Activated CD8-positive, alpha-beta memory T cell treated with anti-CD3 and anti-CD28 coated beads for 48 hours (primary cell): ENCODE measurements at places on chromosomes 5 and 9.

DNA sequence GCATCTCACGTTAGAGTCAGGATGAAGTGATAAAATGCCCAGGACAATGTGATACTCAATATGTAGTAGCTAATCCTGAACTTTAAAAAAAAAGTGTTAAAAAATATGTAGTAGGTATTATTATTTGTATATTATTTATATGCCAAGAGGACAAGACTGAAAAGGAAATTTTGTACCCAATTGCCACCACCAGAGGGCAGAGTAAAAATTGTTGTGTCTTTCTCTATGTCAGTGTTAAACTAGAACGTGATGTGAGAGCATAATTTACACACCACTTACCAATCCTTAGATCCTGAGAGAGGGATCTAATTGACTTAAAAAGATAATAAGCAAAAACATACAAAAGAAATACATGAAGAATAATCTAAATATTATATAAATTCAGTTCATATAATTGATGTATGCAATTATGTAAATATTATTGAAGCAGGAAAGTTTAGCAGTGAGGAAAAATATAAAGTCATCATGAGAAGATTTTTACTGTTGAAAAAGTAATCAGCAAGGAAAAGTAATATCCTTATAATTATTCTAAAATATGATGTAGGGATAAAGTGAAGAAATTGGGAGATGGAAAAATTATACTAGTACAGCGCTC lies 288.9 kb downstream of the RAB3C start:
- DNase-seq, result no peak

DNA sequence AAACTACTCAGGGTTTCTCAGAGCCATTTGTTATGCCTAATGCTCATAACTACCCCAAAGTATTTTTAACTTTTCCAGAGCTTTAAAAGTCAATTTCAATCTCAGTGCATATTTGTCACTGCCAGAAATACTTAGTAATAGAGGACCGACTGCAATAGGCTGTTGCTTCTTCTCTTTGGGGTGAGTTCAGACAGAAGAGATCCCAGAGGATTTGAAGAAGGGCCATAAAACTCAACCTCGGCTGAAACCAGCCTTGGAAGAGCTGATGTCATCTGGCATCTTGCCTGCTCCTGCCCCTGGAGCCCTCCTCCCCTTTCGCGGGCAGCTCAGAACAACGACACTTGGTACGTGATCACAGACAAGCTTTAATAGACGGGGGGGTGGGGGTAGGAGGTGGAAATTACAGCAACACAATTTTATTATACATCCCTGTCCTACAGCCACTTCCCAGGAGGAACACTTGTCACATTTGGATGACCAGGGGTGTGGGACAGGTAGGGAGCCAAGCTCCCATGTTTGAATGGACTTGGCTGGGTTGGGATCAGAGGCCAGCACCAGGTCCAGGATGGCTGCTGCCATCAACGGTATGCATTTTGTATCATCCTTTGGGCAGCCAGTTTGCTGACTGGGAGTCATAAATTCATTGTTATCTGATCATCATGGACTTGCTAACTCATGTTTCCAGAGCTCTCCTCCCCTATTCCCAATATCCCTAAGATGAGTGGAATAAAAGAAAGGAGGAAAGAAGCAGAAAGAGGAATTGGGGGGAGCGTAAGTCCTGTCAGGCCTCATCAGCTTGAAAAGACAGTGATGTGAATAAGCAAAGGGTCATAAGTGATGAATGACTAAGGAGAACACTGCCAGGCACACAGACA lies 186.6 kb upstream of the PANK3 start:
- DNase-seq, result no peak

- no peak for DNase-seq
These were observed 191.8 kb upstream of the CCNG1 start for GRCh38 chr5:163245584-163245983.

- DNase-seq, result no peak
These were observed 89.6 kb upstream of the LRRTM2 start for GRCh38 chr5:138964647-138965201.

DNA sequence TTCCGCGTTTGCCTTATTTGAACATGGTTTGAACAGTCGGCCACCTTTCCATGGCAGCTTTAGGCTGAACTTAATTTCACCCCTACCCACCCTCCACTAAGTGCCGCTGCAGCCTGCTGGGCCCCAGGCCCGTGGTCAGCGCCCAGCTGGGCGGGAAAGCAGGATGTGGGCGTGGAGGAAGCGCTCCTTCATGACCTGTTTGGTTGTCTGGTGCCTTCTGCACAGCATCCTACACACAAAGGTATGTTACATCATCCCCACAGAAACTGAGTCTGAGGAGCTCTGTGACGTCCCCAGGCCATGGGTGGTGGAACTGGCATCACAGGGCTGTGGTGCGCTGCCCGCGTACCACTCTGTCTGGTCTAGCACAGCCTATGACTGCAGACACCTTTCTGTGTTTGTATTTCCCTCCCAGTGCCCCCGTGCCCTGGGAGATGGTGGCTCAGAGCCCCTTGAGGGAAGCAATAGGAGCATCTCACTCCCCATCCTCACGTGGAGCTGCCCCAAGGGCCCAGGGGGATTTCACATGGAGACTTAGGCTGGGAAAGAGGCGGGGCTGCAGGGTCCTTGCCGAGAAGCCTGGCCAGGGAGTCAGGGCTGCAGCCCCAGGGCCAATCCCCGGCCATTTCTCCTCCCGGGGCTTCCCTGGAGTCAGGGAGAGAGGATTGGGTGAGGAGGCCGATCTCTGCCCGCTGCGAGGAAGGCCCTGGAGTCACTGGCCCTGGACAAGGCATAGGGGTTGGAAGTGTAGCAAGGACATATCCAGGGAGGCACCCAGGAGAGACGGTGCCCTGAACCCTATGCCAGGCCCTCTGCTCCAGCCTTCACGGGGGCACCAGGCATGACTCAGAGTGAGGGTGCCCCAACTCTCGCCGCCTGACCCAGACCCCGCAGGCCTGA lies 37.5 kb upstream of the SUSD3 start:
- DNase-seq, result no peak

DNA sequence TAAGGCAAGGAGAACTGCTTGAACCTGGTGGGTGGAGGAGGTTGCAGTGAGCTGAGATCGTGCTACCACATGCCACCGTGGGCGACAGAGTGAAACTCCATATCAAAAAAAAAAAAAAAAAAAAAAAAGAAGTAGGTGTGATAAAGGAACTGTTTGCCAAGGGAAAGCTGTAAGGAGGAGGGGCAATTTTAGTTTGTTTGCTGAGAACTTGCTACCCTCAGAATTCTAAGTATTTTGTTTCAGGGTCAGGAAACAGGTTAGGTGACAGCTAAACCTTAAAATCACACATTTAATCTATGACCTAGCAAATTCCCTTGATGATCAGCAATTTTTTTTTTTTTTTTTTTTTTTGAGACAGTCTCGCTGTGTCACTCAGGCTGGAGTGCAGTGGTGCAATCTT lies 7.2 kb upstream of the ARRDC3 start:
- no peak for DNase-seq

DNA sequence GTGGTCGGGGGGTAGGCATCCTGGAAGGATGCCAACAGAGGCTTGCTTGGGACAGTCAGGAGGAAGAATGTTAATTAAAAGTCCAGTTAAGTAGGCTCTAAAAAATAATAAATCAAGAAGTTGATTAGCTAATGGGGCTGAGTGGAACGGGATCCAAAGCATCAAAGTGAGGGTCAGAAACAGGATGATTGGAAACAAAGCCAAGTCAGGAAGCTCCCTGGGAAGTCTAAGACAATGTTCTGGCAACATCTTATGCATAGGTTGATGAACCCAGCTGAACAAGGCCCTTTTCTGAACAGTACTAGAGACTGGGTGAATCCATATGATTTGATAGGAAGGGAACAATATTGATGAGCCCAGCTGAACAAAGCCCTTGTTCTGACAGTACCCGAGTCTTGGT lies 50.2 kb upstream of the STARD4 start:
- no peak for DNase-seq

DNA sequence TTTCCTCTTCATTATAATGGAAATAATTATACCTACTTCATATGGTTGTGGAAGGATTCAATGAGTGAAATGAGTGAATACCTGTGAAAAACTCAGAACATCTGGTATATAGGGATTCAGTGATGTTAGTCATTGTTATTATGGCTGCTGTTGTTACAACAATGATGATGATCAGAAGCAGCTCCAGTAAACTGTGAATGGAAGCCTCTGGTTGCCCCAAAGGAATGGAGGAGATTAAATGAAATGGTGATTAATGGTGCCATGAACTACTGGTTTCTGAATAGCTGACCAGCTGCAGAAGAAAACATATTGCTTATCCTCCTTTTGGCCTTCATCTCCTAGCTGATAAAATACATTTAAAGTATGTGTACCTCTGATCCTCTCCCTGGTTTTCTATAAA lies 372.0 kb downstream of the ARHGEF28 start:
- no peak for DNase-seq

- no peak for DNase-seq
These were observed 14.4 kb downstream of the CKMT2 start for GRCh38 chr5:81247441-81247972.

- peak; percentile 78 for DNase-seq
These were observed 31.6 kb downstream of the ANXA2R start for GRCh38 chr5:43008363-43009153.

DNA sequence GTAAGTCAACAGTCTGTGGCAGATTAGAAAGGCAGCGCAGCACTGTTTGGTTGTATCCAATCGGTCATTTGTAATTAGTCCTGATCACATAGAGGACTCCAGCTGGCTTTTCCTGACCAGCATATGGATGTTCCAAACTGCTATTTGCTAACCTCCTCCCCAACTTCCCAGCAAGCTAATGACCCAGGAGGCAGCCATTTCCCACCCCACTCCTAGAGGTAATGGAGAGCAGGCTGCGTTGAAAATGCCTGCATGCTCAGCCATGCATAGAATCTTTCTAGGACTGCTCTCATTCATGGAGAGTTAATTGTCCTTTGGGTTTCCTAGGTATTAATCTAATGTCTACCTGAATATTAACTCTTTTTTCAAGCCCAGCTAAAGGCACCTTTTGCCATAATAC lies 850.6 kb upstream of the WWC1 start:
- no peak for DNase-seq

GRCh38 chr5:124870070-124870469 lies 123.6 kb upstream of the ZNF608 start:
- DNase-seq, result no peak

GRCh38 chr9:5783982-5784381 lies 48.9 kb downstream of the ERMP1 start:
- no peak for DNase-seq

DNA sequence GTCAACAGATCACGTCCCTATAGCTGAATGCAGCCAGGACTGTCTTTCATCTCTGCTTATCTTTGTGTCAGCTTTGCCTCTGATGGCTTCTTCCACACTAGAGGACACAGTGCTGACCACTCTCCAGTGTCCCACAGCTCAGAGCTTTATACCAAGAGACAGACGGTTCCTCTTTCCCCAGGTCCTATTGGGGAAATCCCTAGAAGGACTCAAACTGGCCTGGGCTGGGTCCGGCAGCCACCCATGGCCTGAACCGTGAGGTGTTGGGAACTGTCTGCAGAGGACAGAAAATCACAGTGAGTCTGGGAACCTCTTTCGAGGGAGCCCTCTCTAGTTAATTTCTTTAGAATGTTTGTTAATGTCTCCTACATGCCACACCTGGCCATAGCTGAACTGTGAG lies 68.3 kb upstream of the SHB start:
- no peak for DNase-seq

GRCh38 chr5:128091579-128091978 lies 8.0 kb downstream of the SLC12A2 start:
- DNase-seq, result no peak

- no peak for DNase-seq
These were observed 17.6 kb upstream of the MATR3 start for GRCh38 chr5:139275956-139276355.

DNA sequence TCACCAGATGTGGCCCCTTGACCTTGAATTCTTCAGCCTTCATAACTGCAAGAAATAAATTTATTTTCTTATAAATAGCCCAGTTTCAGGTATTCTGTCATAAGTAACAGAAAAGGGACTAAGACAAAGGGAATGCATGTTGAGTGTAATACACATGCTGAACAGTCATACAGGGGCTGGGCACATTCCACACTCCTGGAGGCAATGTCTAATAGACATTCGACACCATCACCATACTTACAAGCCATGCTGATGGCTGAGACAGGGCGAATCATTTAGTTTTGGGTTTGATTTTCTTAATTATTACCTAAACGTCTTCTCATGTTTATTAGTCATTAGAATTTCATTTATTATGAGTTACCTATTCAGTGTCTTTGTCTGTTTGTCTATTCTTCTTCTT lies 68.5 kb downstream of the TENT4A start:
- no peak for DNase-seq

- no peak for DNase-seq
These were observed at the start of gene SV2C for GRCh38 chr5:76082772-76083554. TSS of gene SV2C (plus strand) at chr5:76083383. CDS start at chr5:76131751, 48,368 bp downstream.

- DNase-seq, result no peak
These were observed 309.2 kb downstream of the CEMIP2 start for GRCh38 chr9:71459082-71459481.

DNA sequence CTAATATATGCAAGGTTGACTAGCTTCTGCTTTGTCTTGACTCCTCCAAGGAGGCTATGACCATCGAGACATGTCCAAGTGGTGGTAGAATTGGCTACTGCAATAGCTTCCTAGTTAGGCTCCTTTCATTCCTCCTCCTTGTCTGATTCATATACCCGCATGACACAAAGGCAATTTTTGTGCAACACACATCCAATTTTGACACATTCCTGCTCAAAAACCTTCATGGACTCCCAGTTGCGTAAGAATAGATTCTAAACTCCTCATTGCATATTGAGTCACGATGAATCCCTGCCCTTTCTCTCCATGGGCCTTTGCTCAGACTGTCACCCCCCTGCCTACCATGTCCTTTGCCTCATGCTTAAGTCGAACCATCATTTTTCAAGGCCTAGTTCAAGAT lies 344.5 kb downstream of the ACTL7B start:
- no peak for DNase-seq

- DNase-seq, result no peak
These were observed 384.8 kb downstream of the PRELID2 start for GRCh38 chr5:145450286-145450885.

- DNase-seq, result no peak
These were observed 258.5 kb upstream of the CD180 start for GRCh38 chr5:67454957-67455561.

DNA sequence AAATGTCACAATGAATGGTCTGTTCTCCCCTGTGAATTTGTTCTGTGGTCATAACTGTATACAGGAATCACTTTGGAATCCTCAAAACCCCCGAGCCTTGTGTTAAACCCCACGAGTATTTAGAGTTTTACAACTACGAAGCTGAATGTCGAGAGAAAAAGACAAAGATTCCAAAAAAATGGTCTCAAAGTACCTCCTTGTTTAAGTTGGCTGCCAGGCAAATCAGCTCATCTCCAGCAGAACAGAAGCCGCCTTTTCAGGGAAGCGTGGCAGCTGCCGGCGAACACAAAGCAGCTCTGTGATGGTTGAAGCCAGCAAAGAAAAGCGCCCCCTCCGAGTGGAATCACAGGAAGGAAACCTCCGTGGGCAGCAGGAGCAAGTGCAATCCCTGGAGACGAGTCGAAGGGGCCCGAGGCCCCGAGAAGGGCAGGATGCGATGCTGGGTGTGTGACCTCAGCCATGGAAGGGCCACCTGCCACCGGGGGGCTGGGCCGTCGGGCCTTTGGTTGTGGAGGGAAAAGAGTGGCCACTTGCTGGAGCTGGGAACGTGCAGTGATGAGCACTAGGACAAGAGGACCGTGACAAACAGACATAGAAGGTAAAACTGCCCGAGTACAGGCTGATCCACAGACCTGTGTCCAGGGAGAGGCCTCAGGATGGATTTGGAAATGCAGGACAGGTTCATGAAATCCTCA lies 706.4 kb downstream of the SEMA5A start:
- DNase-seq, result no peak

- DNase-seq, result no peak
These were observed 57.1 kb upstream of the ANKH start for GRCh38 chr5:14928661-14929060.

GRCh38 chr9:137919649-137920141 lies 42.1 kb downstream of the CACNA1B start:
- DNase-seq, result no peak
